ENCODE measurements at places on chromosomes 6 and 20. TPM values are rescaled to one million over a fixed set of nuclear protein-coding genes. Genes with fewer than 3 reads are reported as not detected.

The HDDC2 gene
- 59.5 TPM for total RNA-seq

The ANKRD66 gene
- not detected for total RNA-seq

- DNase-seq = peak; percentile 68
These were observed 6.5 kb downstream of the BMP5 start for GRCh38 chr6:55868771-55869479.

- DNase-seq = no peak
These were observed 45.0 kb upstream of the TRIM26 start for GRCh38 chr6:30258204-30258603.

- no peak for DNase-seq
These were observed 393.7 kb upstream of the CITED2 start for GRCh38 chr6:139768196-139768595.

Data from astrocyte (in vitro differentiated cells and primary cell).